Epithelial cell of proximal tubule (primary cell): ENCODE measurements at places on chromosomes 1 and 21. TPM values are rescaled to one million over a fixed set of nuclear protein-coding genes. Genes with fewer than 3 reads are reported as not detected.

GRCh38 chr1:224251741-224252146 is 68.7 kb downstream of the DEGS1 start:
- DNase-seq = no peak

- DNase-seq = no peak
These were observed 930 bp downstream of the ARHGEF10L start for GRCh38 chr1:17540255-17541001.

GRCh38 chr1:114009393-114009792 is 30.1 kb downstream of the OLFML3 start:
- peak; percentile 19 for DNase-seq

GRCh38 chr1:112520166-112520565 is 11.4 kb downstream of the WNT2B start:
- DNase-seq = no peak

GRCh38 chr21:32750405-32750804 is 21.1 kb downstream of the PAXBP1 start:
- no peak for DNase-seq

DNA sequence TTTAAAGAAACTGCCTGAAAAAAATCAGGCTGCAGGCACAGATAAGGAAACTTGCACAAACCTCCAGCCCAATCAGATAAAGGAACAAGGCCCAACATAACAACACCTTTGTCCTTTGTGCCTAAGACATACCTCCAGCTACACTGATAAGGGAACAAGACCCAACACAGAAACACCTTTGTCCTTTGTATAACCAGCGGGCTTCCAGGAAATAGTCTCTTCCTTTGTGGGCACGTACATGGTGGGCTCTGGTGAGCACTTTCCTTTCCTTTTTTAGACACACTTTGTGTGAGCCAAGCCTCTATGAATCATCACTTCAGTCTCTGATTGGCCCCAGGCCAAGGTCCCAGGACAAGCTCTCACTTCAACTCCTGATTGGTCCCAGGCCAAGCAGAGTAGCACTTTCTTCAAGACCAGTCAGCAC is 23.6 kb downstream of the ZNF670 start:
- no peak for DNase-seq

- DNase-seq = no peak
These were observed 29.5 kb downstream of the CD46 start for GRCh38 chr1:207781312-207781711.

- no peak for DNase-seq
These were observed 460.5 kb upstream of the ADGRL2 start for GRCh38 chr1:81340239-81340638.

DNA sequence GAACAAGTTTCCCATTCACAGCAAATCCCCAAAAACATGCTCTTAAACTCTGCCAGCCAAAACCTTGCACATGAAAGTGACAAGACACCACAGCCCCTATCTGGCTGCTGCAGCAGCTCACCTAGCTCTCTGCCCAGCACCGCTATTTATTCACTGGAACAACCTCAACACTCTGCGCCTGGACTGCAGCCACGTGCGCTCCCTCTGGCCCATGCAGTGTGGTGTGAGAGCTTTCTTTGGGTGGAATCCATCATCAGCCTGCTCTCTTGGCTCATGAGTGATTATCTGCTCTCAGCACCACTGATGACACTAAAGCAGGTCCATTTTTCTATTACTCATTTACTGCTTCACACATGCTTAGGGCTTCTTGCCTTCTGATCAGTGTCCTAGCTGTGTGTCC is 11.4 kb downstream of the KCNJ6 start:
- DNase-seq = no peak

DNA sequence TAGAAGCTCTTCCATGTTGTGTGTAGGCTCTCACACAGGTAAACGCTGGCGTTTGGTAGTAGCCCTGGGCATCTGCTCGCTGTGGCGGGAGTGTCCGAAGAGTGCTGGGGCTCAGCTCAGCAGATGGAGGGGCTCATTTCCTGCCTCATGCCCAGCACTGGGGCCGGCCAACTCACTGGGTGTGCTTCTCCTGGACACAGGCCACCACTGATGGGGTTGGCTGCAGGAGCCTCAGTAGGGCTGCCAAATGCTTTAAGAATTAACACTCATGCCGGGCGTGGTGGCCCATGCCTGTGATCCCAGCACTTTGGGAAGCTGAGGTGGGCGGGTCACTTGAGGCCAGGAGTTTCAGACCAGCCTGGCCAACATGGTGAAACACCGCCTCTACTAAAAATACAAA is 20.9 kb downstream of the UQCRHL start:
- no peak for DNase-seq

- no peak for DNase-seq
These were observed 74.4 kb downstream of the LHX9 start for GRCh38 chr1:197991594-197991993.

GRCh38 chr1:94362466-94363058 is 55.6 kb upstream of the ABCD3 start:
- no peak for DNase-seq

CHI3L2 gene
- total RNA-seq = not detected in 2 replicates

LEPR gene
- total RNA-seq = 10.6 and 12.4 TPM in 2 replicates

OVAAL gene
- total RNA-seq = not detected in 2 replicates
